HT-29 (cell line): ENCODE measurements at places on chromosomes 1 and 21. TPM values are rescaled to one million over a fixed set of nuclear protein-coding genes. Genes with fewer than 3 reads are reported as not detected.

DNA sequence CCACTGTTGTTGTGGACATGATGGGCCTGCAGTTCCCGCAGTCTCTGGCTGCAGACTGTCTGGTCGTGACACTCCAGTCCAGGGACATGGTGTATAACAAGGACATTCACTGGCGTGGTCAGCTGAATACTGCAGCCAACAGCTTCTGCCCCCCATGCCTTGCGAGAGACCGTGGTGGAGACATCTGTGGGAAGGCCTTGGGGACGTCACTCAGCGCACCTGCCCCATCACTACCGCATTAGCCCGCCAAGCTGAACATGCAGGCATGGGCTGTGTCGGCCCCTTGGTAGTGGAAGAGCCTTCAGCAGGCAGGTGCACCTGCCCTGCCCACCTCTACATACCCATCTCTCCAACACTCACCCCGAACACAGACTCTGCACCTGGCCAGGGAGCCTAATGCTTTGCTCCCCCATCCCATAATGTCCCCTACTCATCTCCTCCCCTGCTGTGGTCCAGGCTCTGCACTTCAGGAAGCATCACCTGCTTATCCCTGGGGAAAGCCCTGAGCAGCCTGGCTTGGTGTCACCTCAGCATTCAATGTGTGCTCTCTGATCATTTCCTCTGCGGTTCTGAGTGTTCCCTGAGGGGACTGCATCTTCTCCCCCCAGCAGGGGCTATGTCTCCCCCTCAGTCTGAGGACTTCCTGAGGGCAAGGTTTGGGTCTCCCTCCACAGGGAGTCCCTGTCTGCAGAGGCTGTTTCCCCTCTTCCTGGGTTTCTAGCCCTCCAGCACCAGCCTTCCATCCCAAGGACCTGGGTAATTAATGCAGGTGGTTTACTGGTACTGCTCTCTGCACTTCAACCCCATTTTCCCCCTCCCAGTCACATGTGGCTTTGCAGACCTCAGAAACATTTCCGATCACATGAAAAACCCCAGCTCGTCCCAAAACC lies 3.2 kb downstream of the PGLYRP4 start:
- no peak for DNase-seq

GRCh38 chr1:217373761-217374701 lies 256.9 kb downstream of the GPATCH2 start:
- DNase-seq = no peak

DNA sequence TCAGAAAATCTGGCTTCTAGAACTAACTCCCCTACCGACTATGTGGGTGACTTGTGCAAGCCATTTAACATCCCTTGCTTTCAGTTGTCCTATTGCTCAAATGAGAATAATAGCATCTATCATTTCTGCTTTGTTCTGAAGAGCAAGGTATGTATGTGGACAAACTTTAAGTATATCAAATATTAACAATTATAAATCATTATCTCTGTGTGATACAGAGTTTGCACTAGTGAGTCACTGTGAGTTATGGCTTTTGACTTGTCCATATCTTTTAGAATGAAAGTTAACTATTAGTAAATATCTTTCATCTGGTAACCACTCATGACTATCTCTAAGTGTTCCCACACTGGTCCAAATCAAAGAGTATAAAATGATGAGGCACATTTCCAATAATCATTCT lies 812.9 kb upstream of the ADGRL2 start:
- DNase-seq = peak; percentile 28

- DNase-seq = peak; percentile 79
These were observed at the start of gene INPP5B for GRCh38 chr1:37946703-37947360. TSS of gene INPP5B (minus strand) at chr1:37947053. CDS start at chr1:37946308, 745 bp downstream.

GRCh38 chr1:155761736-155762405 lies 73.0 kb downstream of the DAP3 start:
- DNase-seq = no peak

DNA sequence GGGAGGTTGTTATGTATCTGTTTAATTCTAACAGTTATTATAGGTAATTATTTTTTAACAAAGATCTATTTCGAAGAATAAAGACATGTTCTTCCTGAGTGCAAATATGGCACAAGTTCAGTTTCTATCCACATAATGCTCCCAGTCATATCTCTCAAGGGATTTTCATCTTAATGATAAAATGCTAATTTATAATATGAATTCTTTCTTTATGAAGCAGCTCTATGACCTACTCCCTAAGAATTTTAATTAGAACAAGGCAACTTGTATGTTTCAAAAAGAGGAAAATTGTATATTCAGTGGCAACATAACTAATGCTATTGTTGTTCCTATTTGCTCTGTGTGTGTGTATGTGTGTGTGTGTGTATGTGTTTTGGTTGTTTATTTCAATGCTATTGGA lies 1222.1 kb upstream of the NCAM2 start:
- no peak for DNase-seq

DNA sequence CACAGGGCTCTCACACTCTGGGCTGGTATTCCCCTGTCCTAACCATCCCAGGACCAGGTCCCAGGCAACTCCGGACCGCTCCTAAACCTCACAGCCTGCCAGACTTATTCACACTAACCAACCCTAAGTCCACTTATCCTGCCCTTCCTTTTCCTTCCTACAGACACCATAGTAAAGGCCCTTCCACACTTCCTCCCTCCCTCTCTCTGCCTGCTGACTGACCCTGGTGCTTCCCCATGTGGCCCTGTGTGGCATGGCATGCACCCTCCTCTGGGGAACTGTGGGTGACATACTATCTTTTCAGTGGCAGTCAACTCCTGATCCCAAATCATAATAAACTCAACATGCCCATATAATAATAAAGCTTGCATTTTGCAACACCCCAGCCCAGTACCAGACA lies 155.1 kb upstream of the DNAH14 start:
- no peak for DNase-seq

DNA sequence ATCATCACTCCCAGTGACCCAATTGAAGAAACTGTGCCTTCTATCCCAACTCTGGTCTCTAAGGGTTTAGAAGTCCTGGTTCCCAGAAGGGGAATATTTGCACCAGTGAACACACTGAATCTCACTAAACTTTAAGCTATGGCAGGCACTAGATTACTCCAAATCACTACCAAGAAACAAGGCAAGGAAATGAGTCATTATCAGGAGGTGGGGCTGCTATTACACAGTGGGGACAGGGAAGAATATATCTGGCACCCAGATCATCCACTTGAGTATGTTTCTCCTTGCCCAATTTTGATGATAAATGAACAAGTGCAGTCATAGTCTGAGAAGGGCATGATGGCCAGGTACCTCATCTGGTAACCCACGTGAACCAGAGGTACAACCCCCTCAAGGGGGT lies 7.0 kb downstream of the MRPL9 start:
- no peak for DNase-seq

- DNase-seq = peak; percentile 56
These were observed 14.7 kb upstream of the CFAP126 start for GRCh38 chr1:161382214-161383019.

GRCh38 chr1:231162970-231163829 lies 1.3 kb downstream of the TRIM67 start:
- DNase-seq = no peak

DNA sequence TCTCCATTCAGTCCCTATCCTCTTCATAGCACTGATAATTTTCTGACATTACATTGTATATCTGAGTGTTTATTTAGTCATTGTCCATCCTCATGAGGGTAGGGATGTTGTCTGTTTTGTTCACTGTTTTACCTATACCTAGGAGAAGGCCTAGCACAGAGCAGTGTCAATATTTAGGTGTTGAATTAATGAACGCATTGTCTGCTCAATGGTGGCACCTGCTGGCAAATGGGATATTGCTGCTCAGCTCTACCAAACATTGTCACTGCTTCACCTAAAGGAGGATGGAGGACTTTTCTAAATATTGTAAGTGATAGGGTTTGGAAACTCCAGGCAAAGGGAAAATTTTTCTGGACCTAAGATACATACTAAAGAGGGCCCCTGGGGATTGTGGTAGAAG lies 243.9 kb downstream of the RRAGC start:
- DNase-seq = peak; percentile 17

- DNase-seq = no peak
These were observed 326.0 kb downstream of the BARHL2 start for GRCh38 chr1:90391126-90391525.

- DNase-seq = no peak
These were observed 21.4 kb upstream of the PADI1 start for GRCh38 chr1:17183388-17184160.

DNA sequence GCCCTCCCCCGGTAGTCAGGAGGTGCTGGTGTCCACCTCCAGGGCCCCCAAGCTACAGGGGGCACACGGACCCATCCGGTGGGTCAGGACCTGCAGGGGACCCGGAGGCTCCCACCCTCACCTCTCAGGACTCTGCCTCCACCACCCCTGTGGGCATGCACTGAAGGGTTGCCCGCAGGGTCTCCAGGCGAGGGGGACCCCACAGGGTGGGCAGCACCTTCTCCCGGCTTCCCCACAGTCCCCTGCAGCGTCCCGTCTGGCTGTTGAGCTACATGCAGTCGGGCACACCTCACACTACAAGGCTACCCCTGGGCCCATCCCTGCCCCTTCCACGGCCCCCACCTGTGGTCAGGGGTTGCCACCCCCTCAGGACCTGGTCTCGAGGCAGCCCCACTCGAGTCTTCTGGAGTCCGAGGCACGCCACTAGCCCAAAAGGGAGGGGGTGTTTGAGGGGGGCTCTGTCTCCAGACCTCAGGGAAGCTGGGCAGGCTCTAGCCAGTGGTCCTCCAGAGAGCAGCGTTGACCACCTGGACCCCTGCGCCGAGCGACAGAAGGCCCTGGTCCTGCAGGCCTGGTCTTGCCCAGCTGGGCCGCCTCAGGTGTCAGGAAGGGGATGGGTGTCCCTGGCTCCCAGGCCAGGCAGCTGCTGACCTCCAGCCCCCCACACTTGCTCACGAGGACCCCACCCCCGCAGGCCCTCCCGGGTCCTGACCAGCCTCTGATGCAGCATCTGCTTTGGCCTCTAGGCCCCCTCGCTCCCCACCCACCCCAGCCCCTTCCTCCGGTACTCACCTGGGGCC lies 9.6 kb downstream of the PARS2 start:
- no peak for DNase-seq

GRCh38 chr1:65812065-65812464 lies 19.4 kb downstream of the PDE4B start:
- DNase-seq = no peak

GRCh38 chr1:53951697-53952096 lies 5.5 kb downstream of the LRRC42 start:
- DNase-seq = no peak

GRCh38 chr1:198780376-198780775 lies 141.5 kb downstream of the PTPRC start:
- no peak for DNase-seq

DNA sequence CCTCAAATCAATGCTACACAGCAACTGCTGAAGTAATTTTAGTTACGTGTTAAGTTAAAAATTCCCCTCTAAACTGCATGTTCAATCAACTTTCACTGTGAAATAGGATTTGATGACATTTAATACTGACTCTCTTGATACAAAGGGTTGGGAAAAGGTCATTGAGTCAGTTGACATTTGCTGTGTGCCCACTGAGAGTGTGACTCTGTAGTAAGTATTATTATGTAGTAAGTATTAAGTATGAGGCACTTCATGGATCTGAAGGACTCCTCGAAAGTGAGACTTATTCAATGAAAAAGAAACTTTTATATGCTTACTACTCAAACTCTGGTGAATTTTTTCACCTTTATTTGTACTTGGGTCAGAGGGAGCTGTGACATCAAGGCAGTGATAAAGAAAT lies 83.1 kb upstream of the S1PR1 start:
- no peak for DNase-seq

Gene CR1L
- total RNA-seq = not detected in 2 replicates

Gene FAM78B
- total RNA-seq = not detected in 2 replicates

Gene PLPPR5
- not detected in 2 replicates for total RNA-seq

Gene TMEM125
- 64.2 and 65.2 TPM in 2 replicates for total RNA-seq

Gene PLEKHA6
- total RNA-seq = 76.7 and 88.6 TPM in 2 replicates

Gene OR10K1
- total RNA-seq = not detected in 2 replicates

Gene FH
- total RNA-seq = 44.6 and 47.6 TPM in 2 replicates
